NCI-H1930 (cell line): ENCODE measurements at places on chromosomes 3 and 15.

DNA sequence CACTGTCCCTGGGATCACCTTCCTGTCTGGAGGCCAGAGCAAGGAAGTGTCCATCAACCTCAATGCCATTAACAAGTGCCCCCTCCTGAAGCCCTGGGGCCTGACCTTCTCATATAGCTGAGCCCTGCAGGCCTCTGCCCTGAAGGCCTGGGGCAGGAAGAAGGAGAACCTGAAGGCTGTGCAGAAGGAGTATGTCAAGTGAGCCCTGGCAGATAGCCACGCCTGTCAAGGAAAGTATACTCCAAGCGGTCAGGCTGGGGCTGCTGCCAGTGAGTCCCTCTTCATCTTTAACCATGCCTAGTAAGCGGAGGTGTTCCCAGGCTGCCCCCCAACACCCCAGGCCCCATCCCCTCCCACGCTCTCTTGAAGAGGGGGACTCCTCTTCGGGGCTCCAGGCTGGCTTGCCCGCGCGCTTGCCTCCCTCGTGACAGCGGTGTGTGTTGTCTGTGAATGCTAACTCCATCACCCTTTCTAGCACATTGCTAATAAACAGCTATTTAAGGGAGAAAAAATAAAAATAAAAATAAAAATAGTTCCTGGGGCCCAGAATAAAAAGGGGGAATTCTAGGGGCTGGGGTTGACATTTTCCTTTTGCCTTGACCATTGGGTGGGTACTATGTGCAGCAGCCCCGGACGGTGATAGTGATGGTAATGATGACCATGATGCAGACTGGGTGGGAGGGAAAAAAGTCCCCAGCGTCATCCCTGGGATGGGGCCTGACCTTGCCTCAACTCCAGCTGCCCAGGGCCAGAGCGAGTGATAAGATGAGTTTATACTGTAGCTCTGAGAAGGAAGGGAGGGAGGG is 3.3 kb upstream of the ALAS1 start:
- DNase-seq, result no peak

DNA sequence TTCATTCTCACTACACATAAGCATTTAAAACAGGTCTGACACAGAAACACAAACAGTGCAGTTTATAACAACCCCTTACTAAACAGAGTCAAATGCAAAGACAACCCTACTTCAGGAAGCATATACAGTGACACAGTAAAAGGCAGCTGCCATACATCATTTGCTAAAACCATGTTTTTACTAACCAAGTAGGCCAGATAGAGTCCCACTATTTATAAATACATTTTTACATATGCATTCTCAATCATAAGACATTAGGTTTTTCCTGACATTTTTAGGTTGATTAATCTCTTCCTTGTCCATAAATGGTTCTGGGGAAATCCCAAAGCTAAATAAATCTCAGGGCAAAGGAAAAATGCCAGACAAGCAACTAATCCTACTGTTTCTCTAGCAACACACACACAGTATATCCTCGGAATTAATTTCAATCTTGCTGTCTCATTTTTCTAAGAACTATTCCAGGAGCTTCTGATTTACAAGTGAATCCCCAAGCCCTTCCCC is 39.0 kb downstream of the CHAC1 start:
- no peak for DNase-seq

DNA sequence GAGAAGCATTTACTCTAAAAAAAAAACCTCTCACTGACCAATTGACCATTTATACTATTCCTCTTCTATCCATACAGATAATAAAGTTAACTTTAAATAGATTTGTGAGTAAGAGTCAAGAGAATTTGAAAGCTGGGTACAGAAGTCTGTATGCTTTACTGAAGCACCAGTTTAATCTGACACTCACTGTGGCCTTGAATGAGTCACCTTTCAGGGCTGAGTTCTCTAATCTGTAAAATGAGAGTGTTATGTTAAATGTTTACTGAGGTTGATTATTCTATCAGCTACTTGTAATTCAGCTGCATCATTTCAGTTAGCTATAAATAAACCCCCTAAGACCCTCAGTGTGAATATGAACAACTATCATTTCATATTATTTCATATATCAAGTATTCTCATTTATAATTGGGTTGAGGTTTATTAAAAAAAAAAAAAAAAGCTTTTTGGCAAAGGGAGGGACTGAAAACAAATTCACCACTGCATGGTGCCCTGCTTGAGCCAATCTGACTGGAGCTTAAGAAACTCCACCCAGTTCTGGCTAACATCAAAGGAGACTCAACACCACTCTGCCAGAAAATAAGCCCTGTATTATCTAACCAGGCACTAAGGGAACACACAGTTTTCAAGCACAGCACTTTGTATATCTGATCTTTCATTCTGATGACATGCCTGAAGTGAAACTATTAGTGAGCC is 2.8 kb downstream of the MAP4 start:
- DNase-seq, result no peak

GRCh38 chr3:61608072-61608471 is 46.7 kb downstream of the PTPRG start:
- no peak for DNase-seq

DNA sequence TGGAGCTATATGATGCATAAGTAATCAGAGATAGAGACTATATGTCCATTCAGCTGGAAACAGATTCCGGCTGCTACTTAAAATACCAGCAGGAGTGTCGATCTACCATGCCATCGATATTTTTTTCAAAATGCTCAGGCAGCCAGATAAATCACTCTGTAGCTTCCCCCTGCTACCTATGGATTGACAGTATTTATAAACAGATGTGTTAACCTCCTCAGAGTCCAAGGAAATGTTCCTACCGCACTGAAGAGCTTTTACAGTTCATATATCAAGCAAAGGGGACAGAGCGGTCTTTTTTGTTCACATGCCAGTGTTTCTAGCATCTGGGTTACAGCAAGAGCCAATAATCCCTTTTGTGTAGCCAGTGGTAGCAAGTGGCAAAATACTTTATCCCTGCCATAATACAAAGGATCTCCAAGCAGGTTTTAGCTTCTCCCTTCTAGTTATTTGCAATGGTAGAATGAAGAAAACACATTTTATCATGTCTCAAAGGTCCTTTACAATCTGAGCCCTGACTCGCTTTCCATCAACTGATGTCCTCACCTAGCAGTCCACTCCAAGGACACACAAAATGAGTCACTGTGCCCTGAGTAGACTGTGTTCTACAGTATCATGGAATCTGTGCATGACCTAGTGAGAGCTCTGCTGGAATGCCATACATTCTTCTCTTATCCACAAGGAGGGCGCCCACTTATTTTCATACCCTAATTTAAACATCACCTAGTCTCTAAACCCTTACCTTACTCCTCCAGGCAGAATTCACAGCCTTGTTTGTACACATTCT is 507.0 kb downstream of the TBL1XR1 start:
- no peak for DNase-seq

- no peak for DNase-seq
Observed at GRCh38 chr15:99433757-99434450, 131.9 kb upstream of the MEF2A start.

- DNase-seq, result no peak
Observed at GRCh38 chr15:85473455-85473854, 93.1 kb downstream of the AKAP13 start.

DNA sequence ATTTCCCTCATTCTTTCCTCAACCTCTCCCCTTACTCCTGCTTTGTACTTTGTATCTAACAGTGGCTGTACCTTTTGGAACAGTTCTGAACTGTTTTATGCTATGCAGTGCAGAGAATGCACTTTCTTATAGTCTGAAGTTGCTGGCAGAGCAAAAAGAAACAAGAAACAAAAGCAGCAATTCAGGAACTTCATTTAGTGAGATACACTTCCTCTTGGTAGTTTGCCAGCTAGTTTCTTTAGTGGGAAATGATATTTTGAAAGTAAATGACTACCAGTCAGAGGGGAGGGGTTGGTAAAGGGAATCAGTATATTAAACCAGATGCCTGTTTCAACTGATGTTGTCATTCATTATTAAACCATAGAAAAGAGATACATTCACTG is 55.0 kb upstream of the CHD2 start:
- no peak for DNase-seq

DNA sequence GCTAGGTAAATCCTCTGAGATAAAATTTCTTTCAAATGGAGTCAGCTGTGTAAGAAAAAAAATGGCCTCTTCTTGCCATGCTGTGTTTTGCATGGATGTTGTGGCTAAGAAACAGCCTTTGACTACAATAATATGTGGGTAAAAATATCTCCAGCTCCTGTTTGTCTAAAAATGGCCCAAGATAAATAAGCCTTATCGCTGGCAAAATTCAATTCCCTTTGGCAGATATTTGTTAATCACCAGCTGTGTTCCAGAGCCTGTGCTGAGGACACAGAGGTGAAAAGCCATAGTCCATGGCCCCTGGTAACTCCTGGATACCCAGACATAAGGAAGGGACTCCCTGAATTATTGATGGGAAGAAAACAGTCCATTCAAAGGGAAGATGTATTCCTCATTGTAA is 15.3 kb upstream of the RAMAC start:
- no peak for DNase-seq

DNA sequence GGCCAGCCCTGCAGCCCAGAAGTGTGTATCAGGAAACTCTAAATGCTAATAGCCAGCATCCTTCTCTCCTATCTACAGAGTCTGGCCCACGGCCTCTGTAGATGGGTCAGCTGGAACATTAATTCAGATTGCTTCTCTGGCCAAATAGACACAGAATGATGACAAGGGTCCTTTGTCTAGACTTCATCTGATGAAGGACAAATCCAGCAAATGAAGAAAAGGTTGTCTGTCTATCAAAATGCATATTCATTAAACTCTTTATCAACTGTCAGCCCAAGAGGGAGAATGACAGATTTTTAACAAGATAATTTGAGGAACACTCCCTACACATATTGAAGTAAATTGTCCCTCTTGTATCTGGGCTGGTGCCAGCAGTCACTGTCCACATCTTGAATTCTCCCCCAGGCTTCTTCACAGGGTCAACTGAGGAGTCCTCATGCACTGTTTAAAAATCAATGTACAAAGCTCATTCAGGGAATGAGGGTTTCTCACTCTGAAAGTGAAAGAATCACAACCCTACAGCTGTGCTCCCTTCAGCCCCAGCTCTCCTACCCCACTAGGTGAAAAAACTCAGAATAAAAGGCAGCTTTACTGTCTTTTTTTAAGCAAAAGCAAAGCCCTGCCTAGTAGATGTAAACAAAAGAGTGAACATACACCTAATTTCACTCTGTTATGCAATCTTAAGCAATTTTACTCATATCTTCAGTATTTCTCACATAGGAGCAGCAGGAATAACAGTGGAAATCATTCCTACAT is 507.7 kb downstream of the IGSF11 start:
- no peak for DNase-seq

DNA sequence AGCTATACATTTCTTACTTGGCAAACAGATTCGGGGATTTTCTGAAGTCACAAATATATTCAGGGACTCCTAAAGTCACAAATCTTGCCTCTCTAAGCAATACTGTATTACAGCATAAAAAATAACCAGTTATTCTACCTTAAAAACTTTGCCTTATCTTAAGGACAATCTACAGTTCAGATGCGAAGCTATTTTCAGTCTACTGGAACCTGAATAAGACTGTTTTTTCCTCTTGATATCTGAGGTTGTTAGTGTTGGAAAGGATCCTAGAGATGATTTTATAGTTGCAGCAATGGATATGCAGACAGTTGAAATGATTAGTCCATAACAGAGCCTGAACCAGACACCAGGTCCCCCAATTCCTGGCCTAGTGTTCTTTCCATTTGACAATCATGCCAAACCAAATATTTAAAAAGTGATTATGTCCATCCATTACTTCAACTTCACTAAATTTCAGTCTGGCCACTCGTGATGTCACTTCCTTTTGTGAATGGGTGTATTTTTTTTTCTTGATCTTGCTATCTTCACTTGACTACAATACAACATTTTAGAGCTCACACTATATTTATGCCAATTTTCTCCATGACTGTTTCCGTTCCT is 1.8 kb downstream of the HDGFL3 start:
- DNase-seq, result no peak

DNA sequence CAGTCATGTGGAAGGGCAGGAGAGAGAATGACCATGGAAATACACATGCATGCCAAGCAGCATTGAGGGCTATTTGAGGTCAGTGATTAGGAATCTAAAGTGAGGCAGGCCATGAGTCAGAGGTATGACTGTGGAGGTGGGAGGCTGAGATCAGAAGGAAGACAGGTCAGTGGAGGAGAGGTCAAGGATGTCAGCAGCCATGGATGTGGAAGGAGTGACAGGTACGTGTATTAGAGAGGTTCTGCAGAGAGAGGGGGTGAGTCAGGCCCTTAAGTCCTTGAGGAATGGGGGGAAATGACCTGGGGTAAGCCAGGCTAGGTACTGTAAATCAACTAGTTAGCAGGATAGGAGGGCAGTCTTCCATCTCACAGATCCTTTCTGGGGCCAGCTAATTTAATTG is 166.6 kb downstream of the ANO10 start:
- no peak for DNase-seq

GRCh38 chr3:53570081-53570480 is 75.7 kb downstream of the CACNA1D start:
- no peak for DNase-seq

- no peak for DNase-seq
Observed at GRCh38 chr3:194145702-194146101, 9.8 kb downstream of the HES1 start.

GRCh38 chr15:81106560-81106959 is 27.5 kb upstream of the CFAP161 start:
- DNase-seq, result peak; percentile 35

GRCh38 chr15:100211855-100212850 is 129.6 kb downstream of the ADAMTS17 start:
- DNase-seq, result no peak

GRCh38 chr15:49473031-49473430 is 50.0 kb downstream of the FGF7 start:
- no peak for DNase-seq

DNA sequence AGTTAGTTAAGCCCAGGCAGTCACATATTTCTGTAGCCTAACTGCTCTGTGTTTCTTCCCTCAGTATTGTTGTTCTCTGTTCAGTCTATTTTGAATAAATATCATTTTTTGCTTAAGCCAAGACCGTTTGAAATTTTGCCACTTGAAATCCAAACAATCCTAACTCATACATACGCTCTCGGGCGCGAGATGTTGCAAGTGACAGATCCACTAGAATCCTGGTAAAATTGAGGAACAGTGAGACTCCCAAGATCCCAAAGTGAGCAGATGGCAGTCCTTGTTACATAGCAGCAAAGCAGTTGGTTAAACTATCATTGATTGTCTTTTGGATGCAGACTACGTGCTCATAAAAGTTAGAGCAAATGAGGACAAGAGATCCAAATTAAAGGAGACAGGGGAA is 625.4 kb downstream of the TBL1XR1 start:
- no peak for DNase-seq

DNA sequence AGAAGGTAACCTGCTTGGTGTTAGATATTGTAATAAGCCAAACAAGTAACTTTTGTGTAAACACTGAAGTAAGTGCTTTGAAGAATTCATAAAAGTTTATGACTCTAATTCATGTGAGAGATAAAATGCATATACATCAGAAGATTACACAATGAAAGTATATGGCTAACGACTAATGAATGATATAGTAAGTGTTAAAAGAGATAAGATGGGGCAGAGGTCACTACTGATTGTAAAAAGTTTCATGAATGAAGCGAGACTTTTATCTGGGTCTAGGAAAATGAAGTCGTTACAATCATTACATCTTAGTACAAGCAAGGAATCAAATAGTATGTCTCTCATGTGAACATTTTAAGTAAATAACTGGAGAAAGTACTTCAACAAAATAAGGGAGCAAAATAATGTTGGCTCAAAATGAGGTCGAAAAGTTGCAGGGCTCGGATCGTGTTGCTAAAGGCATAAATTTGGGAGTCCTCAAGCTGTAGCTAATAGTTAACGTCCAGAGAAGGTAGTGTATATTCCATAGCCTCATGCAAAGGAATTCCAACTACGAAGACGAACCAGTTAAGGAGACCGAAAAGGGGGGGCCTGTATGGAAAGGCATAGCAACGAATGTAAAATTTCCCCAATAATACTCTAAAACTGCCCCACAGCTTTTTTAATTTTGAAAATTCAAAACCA is 984 bp upstream of the DUT start:
- DNase-seq, result no peak
